Stimulated activated memory B cell treated with anti-CD40 and anti-IgM and Interleukin-4, amounts not matched to agents 10 μg/mL and 1 μg/mL and 100 μg/mL, for 72 hours (primary cell): ENCODE measurements at places on chromosomes 4 and X.

GRCh38 chr4:8913121-8913857 is 41.6 kb upstream of the HMX1 start:
- no peak for ATAC-seq

DNA sequence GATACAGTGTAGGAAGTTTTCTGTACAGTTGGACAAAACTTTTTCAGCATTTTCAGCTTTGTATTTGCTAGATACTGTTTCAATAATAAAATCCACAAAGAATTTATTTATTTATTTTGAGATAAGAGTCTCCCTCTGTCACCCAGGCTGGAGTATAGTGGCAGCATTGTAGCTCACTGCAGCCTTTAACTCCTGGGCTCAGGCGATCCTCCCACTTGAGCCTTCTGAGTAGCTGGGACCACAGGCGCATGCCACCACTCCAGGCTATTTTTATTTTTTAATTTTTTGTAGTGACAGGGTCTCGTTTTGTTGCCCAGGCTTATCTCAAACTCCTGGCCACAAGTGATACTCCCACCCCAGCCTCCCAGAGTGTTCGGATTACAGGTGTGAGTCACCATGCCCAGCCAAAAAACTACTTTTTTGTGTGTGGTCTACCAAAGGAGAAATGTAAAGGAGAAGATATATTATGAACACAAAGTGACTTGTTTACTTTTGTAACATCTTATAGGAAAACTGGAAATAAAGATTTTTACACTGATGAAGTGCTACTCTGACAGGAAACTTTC is 13.0 kb upstream of the SOWAHD start:
- no peak for ATAC-seq

- ATAC-seq: no peak
Measured at GRCh38 chr4:7747062-7747385, 192.6 kb downstream of the AFAP1 start.

DNA sequence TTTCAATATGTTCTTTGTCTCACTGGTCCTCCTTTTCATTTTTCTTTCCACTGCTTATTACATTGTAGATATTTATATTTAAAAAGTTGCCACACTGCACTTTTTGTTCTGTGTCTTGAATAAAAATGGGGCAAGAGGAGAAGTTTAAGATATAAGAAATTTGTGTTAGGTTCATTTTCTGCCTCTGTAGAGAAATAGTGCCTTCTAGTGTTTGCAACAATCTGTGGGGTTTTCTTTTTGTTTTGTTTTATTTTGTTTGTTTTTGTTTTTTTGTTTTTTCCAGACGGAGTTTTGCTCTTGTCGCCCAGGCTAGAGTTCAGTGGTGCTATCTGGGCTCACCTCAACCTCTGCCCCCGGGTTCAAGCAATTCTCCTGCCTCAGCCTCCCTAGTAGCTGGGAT is 20.1 kb upstream of the SMIM14 start:
- ATAC-seq: no peak

GRCh38 chr4:7399440-7400234 is 35.1 kb downstream of the PSAPL1 start:
- ATAC-seq: no peak
